ENCODE measurements at places on chromosomes 4 and X. TPM values are rescaled to one million over a fixed set of nuclear protein-coding genes. Genes with fewer than 3 reads are reported as not detected.

DNA sequence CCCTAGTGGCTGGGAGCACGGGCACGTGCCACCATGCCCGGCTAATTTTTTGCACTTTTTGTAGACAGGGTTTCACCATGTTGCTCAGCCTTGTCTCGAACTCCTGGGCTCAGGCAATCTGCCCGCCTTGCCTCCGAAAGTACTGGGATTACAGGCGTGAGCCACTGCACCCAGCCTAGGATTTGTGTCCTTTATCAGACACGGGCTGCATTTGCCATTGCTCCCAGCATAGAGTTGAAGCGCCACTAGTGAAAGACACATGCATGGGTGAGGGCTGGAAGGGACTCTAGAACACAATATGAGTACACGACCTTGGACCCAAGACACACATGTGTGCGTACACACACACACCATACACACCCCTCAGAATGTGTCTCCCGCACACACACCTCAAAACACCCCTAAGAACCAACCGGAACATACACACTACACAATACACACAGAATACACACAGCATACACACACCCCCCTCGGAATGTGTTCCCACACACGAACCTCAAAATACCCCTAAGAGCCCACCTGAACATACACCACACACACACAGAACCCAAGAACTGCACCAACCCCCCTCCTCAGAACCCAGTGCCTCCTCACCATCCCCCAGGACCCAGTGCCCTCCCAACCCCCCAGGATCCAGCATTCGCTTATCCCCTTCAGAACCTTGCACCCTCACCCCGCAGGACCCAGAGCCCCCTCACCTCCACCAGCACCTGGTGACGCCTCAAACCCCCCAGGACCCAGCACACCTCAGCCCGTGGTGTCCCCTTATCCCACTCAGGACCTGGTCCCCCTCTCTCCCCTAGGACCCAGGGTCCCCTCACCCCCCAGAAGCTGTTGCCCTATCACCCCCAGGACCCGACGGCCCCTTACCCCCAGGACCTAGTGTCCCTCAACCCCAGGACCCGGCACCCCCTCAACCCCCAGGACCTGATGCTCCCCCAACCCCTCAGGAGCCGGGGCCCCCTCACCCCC lies 1.0 kb downstream of the TNIP2 start:
- DNase-seq, result no peak

Gene AFP
- 0.28 TPM for polyA plus RNA-seq

DNA sequence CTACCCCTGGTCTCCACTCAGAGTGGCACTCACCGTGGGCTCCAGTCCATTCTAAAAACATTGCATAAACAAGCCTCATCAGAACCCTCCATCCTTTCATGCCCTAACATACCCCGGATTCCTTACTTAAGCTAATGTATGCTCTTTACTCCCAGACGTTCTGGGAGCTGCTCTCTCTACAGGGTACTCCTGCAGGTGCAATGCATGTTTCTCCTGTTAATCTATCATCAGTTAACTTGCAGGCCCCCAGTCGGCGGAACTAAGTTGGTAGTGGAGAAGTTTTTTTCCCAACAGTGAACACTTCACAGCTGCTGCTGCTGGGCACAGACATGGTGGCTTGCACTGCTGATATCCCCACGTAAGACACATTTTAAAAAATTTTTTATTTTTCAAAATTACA lies 161.6 kb upstream of the FAT1 start:
- DNase-seq, result no peak

DNA sequence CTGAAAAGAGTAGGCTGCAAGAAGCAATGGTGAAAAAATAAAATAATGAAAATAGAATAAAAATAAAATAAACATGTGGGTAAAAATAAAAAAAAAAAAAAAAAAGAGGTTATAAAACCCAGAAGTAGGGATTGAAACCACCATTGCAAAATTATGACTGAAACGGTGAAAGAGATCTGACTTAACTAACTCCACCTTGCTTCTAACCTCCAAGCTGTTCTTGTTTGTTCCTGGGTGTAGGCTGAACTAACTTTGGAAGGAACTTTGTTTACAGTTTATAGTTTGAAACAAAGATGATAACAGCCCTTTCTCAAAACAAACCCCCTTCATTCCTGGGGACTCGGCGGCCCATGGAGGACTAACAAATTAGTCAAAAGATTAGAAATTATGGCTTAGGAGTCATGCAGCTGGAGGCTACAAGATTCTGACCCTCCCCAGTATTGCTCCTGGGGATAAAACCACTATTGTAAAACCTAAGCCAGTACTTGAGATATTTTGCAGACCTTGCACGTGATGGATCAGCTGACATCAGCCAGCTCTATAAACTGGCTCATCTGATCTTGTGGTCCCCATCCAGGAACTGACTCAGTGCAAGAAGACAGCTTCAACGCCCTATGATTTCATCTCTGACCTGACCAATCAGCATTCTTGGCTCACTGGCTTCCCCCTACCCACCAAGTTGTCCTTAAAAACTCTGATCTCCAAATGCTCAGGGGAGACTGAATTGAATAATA lies 30.4 kb downstream of the DDX60L start:
- DNase-seq, result no peak

Gene TGIF2LX
- not detected for polyA plus RNA-seq

DNA sequence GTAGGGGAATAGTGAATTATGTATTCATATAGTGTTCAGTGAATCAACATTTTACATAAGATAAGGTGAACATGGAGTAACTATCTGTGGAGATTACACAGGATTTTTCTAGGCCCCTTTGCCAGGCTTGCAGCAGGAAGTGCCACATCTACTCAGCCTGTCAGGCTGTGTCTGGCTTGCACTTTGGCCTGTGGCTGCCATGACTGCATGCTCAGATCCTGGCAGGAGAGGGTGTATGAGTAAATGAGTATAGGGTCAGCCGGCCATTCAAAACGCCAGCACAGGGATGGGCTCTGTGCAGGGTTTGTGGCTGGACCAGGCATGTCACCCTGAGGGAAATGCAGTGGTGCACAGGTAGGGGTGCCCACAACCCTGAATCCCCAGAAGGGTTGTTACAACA lies 51.9 kb downstream of the UBQLN2 start:
- no peak for DNase-seq

DNA sequence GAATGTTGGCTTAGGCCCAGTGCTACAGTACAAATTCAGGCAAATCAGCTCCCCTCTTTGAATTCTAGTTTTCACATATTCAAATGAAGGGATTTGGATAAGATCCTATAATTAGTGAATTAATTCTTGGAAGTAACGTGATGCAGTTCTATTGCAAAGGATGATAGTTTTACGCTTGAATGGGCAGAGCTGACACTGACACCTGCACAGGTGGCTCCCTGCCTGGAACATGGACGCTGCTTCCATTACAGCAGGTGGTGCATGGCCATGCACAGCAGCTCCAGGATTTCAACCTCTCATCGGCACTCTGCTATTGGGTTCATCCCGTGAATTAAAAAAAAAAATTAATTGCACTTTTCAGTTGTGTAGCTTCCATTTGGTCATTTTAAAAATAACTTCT lies 28.4 kb upstream of the RPS6KA6 start:
- DNase-seq, result no peak

Gene XPNPEP2
- polyA plus RNA-seq, result 3.9 TPM

Gene ABCG2
- polyA plus RNA-seq, result 3.0 TPM

- no peak for DNase-seq
Observed at GRCh38 chr4:165612936-165613335, 234.1 kb downstream of the CPE start.

GRCh38 chr4:106584337-106584989 lies 215.9 kb upstream of the GIMD1 start:
- DNase-seq, result no peak

Gene COL4A5
- 18.4 TPM for polyA plus RNA-seq

DNA sequence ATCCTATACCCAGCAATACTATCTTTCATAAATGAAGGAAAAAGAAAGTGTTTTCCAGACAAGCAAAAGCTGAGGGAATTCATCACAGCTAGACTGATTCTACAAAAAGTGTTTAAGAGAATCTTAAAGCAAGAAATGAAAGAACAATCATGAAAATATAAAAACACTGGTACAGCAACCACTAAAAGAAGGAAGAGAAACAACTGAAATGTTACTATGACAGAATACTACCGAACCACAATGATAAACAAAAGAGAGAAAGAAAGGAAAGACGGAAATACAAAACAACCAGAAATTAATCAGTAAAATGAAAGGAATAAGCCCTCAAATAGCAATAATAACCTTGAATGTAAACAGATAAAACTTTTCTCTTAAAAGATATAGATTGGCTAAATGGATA lies 110.8 kb upstream of the AFF2 start:
- DNase-seq, result no peak

DNA sequence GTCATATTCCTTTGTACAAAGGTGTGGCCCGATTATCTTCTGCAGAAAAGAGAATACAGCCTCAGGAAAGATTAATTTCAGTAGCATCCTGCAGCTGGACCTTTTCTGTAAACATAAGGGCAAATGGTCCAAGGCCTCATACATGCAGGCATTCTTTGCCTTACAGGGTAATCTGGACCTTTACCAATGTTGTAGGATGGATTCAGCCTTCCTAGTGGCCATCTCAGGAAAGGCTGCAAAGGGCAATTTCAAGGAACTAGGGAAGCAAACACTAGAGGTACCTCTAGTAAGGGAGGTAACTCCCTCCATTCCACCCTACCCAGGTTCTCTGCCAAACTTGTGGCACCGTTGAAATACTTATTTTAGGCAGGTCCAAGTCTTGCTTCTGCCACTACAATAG lies 43.0 kb downstream of the UGT2B28 start:
- no peak for DNase-seq

- no peak for DNase-seq
Observed at GRCh38 chrX:53115550-53115874, 21.6 kb downstream of the KANTR start.

- DNase-seq, result peak; percentile 42
Observed at GRCh38 chrX:48696909-48697727, 584 bp downstream of the SUV39H1 start.

- no peak for DNase-seq
Observed at GRCh38 chr4:66567551-66567950, 897.3 kb upstream of the EPHA5 start.

Gene WDR17
- 0.72 TPM for polyA plus RNA-seq

DNA sequence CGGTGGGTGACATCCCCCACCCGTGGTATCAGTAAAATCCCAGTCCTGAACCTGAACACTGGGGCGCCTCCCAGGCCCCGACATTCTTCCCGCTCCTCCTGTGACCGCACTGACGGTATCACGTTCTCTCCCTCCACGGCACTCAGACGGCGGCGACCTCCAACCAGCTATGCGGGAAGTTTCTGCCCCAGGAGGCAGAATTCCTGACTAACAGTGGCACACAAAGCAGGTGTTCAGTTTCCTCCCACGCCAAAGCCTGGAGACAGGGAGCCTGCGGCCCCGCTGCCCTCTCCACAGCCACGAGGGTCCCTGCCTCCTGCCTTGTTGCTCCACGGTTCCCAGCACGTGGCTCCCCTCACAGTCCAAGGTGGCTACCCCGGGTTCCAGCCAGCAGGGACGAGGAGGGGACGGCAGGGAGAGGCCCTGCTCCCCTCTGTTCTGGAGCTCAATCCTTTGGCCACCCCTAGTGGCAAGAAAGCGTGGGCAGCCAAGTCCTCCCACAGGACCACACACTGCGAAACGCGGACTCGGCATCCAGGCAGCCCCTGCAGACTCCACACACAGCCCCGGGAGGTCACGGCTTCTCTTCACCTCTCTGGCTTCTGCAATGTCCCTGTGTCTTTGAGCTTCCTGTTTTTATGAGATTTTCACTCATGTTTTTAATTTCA lies 15.2 kb downstream of the CTBP1 start:
- peak; percentile 52 for DNase-seq

Gene APOO
- 19.3 TPM for polyA plus RNA-seq

- peak; percentile 24 for DNase-seq
Observed at GRCh38 chr4:47837094-47837907, 566 bp downstream of the CORIN start.

Gene TMPRSS11F
- not detected for polyA plus RNA-seq

GRCh38 chr4:41256131-41256739 lies 493 bp upstream of the UCHL1 start:
- no peak for DNase-seq

- no peak for DNase-seq
Observed at GRCh38 chr4:70935038-70935695, 33.0 kb downstream of the MOB1B start.

GRCh38 chr4:47050761-47051725 lies 19.7 kb downstream of the GABRB1 start:
- no peak for DNase-seq

Gene TRIM60
- polyA plus RNA-seq, result not detected

DNA sequence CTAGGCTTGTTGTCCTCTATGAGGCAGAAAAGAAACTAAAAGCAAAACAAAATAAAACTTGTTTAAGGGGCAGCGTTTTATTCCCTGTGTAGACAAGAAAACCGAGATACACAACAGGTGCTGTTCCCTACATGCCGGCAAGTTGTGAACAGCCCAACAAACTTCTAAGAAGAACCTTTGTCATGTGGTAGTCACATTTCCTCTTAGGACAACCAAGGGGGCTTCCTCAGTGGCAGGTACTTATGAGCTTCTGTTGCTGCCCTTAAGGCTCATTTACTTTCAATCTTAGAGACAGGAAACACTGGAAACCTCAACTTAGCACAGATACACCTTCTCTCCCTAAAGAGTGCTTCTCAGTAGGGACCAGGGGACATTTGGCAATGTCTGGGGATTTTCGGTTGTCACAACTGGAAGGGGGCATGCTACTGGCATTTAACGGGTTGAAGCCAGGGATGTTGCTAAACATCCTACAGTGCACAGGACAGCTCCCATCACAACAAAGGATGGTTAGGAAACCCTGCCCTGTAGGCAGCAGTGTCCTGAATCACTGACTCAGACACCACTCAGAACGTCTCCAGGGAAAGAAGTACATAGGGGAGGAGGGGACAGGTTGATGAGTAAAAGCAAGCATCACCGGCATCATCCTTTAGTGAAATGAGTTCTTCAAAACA lies 111.0 kb downstream of the ASB9 start:
- DNase-seq, result no peak

Gene TMSB15A
- 9.6 TPM for polyA plus RNA-seq

Gene ELK1
- polyA plus RNA-seq, result 24.7 TPM

DNA sequence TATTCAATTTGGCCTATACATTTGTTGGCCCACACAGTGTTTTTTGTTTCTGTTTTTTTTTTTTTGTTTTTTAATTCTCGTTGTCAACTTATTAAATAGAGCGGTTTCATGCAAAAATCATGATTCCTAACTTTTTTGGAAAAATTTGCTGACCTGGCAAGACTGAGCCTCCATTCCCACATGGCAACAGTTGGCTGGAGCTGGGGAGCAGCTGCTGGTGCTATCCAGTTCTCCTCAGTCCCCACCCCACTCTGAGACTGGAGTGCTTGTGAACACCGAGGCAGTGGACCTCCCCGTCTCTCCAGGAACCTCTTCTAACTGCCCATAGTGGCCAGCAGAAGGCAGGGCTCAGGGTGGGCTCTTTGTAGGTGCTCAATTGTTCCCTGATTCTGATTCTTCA lies 95.7 kb upstream of the OTUD4 start:
- DNase-seq, result peak; percentile 80

Gene HSFX1
- polyA plus RNA-seq, result 2.1 TPM

Gene ZNF157
- polyA plus RNA-seq, result 0.39 TPM
